ENCODE measurements at places on chromosomes 12 and 14.
A peak's percentile ranks its signal among the peaks of the same experiment; 100 is the strongest.

GRCh38 chr14:69468949-69469348 lies 15.6 kb upstream of the PLEKHD1 start:
- DNase-seq, result no peak

- DNase-seq, result no peak
These were observed 30.7 kb upstream of the BCL7A start for GRCh38 chr12:121990692-121991603.

- no peak for DNase-seq
These were observed 63.9 kb downstream of the BEGAIN start for GRCh38 chr14:100523131-100523842.

DNA sequence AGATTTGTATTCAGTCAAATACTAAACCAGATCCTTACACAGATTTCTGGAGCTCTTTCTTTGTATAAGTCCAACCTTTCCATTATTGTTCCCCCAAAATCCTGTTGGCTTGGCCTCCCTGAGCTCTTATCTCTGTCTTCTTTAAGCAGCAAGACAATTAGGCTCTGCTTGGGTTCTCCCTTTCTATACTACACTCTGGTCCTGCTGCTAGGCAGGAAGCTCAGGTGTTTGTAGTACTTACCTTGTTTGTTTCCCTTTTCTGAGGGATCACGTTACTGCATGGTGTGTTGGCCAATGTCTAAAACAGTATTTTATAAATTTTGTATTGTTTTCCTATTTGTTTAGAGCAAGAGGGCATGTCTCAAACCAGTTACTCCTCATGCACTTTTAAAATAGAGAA lies 192.9 kb downstream of the PRKD1 start:
- DNase-seq, result no peak

GRCh38 chr12:10364815-10365622 lies 24.8 kb downstream of the KLRK1 start:
- DNase-seq, result peak; percentile 89

- no peak for DNase-seq
These were observed 2.7 kb downstream of the JDP2 start for GRCh38 chr14:75430526-75430925.

GRCh38 chr12:30746190-30746589 lies 8.6 kb downstream of the CAPRIN2 start:
- no peak for DNase-seq

GRCh38 chr12:55937981-55938380 lies 7.0 kb downstream of the DGKA start:
- DNase-seq, result no peak

DNA sequence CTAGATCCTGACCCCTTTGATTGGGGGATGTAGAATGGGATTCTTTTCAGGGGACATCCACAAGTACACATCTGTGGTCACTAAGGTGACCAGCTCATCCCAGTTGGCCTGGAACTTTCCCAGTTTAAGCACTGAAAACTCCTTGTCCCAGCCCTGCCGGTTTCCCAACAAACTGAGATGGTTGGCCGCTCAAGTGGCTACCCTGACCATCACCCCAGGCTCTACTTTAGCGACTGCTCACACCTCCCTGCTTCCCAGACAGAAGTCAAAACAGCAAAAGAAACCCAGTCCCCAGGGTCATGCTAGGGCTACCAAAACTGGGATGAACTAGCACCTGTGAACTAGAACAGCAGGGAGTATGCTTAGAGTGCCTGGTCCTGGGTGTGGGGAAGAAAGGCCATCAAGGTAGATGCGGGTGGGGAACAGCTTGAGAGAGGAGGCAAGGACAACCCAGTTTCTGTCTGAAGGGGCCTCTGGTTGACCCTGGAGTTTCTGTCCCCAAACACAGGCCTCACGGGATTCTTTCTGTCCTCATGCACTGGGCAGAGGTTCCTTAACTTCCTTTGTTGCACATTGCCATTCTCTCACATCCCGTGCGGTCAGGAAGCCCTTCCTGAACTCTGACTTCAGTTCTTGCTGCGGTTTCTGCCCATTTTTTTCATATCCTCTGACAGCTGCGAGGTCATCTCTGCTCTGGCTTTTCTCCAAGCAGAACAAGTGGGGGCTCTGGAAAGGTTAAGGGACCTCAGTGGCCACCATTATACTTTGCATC lies 1.6 kb downstream of the LTB4R start:
- no peak for DNase-seq

GRCh38 chr12:90995010-90995409 lies 9.8 kb downstream of the EPYC start:
- peak; percentile 27 for DNase-seq

DNA sequence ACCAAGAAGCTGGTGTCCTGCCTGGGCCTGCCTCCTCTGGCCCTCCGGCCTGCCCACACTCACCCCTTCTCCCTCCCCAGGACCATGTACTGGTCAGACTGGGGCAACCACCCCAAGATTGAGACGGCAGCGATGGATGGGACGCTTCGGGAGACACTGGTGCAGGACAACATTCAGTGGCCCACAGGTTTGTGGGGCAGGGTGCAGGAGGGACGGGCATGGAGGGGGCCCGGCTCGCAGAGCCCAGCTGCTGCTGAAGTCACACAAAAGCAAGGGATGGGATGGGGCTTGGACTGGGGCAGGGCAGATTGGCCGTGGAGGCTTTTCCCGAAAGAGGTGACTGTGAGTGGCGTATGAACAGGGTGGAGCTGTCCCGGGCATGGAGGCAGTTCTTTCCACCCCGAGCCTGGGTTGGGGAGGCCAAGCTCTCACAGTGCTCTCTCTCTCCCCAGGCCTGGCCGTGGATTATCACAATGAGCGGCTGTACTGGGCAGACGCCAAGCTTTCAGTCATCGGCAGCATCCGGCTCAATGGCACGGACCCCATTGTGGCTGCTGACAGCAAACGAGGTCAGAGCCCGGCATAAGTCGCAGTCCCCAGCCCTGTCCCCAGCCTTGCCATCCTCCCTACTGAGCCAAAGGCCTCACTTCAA lies 7.8 kb upstream of the NXPH4 start:
- no peak for DNase-seq
